ENCODE measurements at places on chromosomes 5 and 9.
A peak's percentile ranks its signal among the peaks of the same experiment; 100 is the strongest.

GRCh38 chr5:146788898-146789297, 89.7 kb downstream of the PPP2R2B start:
- no peak for DNase-seq

DNA sequence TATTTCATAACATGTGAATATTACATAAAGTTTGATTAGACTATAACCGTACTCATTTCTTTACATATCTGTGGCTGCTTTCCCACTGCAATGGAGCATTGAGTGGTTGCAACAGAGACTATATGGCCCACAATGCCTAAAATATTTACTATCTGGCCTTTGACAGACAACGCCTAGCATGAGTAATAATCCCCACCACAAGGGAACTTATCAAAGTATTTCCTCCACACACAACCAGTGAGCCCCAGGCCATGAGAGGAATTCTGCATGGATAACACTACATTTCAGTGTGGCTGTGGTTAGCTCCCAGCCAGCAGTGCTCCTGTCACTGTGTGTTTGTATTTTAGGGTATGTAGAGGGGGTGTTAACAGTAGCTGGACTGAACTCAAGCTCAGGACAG, 54.8 kb downstream of the FAM81B start:
- no peak for DNase-seq

- DNase-seq = no peak
These were observed 287.1 kb upstream of the ZNF462 start for GRCh38 chr9:106575823-106576222.

DNA sequence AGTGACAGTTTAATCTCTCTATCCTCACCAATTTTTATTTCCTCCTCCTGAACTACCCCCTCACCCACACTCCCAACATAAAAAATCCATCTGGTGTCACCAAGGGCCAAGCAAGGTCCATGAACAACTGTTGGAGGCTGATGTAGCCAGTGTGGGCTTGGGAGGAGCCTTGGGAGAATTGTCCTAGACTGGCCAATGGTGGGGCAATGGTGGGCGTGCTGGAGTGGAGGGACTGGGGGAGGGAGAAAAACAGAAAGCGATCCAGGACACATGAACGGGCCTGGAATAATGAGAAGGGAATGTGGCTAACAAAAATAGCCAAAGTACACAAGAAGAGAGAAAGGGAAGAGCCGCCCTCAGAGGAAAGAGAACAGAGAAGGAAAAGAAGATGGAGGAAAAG, 272.6 kb downstream of the ENC1 start:
- no peak for DNase-seq

DNA sequence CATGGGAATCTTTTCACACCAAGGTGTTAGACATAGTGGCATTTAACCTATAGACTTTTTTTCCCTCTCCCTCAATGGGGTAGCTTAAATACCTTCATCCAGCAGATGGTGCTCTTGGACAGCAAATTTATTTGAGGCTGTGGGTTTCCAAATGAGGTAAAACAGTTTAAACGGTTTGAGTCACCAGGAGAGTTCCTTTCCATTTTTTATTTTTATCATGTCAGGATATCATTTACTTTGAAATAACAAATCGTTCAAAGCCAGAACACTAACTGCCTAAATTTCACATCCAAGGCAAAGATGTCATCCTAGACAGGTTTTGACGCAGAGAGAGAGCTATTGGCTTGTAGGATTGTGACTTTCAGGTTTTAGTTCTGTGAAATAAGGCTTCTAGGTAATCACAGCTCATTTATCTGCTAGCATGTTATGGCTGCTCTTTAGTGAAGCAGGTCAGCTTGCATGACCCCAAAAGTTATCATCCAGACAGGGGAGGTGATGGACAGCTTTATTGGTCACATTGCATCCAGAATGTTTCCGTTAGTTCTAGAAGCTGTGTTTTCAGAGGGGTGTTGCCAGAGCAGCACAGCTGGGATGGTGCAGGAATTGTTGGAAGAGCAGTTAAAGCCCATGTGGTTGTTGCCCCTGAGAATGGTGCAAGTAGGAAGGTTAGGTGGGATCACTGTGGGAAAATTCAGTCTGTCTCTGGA, 69.8 kb downstream of the KDM4C start:
- DNase-seq = peak; percentile 5

DNA sequence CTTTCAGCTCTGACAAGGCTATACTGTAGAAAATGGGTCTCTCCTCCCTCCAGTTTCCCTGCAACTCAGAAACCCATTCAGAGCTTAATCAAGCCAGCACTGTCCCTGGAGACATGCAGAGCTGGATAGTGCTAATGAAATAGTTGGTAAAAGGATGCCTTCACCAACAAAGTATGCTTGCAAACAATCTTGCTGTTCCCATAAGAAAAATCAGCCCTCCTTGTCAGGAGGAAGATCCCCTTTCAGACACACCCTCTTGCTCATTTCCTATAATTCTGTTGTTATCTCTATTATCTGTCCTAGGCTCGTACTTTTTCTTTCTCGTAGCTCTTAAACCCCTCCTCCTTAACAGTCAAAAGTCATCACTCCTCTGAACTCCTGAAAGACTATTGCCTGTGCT, 9.9 kb upstream of the OSMR start:
- no peak for DNase-seq

DNA sequence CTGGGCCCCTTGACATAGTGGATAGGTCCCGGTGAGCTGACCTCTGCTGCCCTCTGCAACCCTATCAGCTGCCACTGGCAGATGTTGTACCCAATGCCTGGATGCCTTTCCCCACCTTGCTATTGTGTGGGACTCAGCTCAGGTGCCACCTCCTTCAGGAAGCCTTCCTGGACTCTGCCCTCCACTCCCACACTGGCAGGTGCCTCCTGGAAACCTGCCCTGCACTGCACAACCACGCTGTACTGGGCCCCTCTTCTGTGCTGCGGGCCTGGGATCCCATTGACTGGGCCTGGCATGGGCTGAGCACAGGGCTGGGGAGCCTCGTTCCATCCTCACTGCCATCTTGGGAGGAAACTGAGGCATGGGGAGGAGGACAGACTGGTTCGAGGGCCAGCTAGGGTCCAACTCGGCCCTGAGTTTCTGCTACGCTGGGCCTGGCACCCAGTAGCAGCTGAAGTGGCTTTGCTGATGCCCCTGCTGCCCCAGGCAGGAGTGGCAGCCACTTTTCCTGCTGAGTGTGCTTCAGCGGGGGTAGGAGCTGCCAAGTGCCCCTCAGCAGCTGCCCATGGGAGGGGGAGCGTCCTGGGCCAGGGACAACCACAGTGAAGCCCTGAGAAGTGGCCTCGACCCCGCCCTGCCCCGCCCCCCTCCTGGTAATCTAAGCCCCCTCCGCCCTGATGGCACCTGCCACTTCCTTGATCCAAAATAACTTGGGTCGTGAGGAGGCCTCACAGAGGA, 1.3 kb downstream of the AK1 start:
- no peak for DNase-seq

- no peak for DNase-seq
These were observed 18.7 kb downstream of the HSD17B4 start for GRCh38 chr5:119470851-119471451.

- DNase-seq = no peak
These were observed 237.3 kb downstream of the CDH10 start for GRCh38 chr5:24407466-24407865.

DNA sequence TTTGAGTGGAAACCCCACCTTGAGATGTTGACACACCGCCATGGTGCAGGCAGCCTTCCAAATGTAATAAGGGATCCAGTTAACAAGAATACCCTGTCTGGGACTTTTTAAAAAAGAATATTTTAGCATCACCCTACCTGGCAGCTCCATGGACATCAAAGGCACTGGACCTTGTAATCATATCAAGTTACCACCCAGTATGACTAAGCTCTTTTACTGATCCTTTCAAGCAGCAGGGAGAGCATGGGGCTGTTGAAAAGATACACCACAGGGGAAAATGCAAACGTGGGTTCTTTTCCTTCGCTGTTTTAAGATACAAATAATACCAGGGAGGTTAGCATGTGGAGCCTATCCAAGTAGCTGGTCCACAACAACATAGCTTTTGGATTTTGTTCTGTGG, 211.2 kb downstream of the SAXO1 start:
- DNase-seq = no peak

DNA sequence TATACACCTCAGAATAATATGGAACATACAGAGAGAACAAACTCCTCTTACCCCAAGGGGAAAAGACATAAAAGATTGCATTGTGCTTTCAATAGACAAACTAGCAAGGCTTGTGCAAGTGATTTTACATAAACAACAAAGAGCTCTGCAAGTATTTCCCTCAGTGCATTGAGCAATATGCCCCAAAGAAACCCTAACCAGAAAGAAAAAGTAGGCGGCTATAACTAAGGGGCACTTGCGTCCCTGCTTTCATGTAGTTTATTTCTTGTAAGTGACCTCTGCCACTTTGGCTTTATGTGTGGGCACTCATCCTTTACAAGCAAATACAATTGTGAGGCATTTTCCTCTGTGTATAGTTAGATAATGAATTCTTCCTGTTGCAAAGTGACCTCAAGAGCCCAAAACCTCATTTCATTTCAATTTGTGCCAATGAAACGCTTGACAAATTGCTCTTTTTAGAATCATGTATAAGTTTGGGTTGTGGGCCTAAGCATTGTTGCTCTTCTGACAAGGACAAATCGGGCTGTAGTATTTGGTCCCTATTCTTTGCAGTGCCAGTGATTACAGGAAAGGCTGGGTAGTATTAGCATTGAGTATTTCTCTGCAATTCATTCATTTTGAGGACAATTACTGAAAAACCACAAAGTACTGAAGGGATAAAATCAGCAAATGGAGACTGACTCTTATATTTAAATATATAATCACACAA, 282.2 kb downstream of the DTWD2 start:
- DNase-seq = no peak

- no peak for DNase-seq
These were observed 4.9 kb downstream of the MACROH2A1 start for GRCh38 chr5:135394095-135394494.

DNA sequence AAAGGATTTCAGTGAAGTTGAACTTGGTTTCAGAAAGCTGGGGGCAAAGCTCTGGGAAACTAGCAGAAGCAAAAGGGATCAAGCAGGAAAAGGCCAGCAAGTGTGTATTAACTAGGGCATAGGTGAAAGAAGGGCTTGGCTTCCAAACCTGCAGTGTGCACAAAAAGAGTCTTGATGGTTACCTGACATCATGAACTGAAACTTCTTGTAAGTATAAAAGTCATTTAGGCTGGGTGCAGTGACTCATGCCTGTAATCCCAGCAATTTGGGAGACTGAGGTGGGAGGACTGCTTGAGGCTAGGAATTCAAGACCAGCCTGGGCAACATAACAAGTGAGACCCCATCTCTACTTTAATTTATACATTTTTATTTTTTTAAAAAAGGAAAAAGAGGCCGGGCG, 216.4 kb downstream of the EPB41L4A start:
- no peak for DNase-seq

DNA sequence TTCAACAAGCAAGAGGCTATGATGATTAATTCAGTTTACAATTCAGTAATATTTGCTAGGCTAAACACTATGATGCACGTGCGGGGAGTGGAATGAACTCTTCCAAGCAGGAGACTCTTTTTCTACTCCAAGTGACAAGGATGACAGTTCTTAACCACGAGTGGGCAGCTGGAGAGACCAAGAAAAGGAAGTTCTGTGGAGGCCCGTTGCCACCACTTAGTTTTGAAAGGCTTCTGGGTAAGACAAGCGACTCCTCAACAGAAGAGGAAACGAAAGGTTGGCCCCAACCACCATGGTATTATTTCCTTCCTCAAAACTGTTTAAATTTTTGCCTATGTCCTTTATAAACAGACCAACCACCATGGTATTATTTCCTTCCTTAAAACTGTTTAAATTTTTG, 2.8 kb downstream of the DCAF12 start:
- DNase-seq = peak; percentile 24

GRCh38 chr9:38362852-38363588, 29.5 kb upstream of the ALDH1B1 start:
- DNase-seq = no peak

GRCh38 chr5:72940082-72940481, 15.8 kb upstream of the FCHO2 start:
- DNase-seq = no peak

DNA sequence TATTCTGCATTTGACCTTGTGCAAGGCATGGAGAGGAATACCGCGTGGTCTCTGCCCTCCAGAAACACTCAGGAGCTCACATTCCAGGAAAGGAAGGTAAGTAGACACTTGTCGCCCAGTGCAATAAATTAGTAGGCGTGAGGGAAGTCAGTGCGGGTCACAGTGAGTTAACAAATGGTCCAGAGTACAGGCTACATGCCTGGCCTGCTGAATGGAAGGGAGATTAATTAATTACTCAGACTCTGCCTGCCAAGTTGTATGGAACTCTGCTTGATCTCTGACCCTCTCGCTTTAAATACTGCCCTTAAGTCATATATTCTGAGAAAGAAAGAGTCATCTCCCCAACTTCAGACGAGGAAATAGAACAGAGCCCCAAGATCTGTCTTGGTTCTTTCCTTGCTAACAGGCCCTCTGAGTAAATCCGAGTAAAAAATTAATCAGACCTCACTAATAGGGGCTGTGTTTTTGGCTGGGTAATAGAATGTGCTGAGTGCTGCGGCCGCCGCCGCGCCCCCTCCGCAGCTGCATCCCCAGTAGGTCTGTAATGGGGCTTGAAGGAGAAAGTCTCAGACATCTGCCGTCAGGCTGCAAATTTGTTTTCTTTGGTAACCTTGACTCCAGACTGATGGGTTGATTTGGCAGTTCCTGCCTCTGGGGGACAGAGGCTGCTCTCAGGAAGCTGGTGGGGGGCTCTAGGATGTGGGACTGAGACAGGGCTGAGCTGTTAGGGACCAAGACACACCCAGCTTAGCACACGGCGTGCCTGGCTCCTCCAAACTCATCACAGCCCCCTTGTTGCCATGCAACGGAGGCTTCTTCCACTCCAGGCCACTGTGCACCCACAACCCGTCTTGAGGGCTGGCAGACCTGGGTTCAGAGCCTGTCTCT, 144.4 kb downstream of the NSG2 start:
- DNase-seq = no peak

- no peak for DNase-seq
These were observed 294 bp downstream of the ADRB2 start for GRCh38 chr5:148826739-148827070.

- no peak for DNase-seq
These were observed 1.2 kb downstream of the SPATA24 start for GRCh38 chr5:139402561-139403158.

- DNase-seq = no peak
These were observed 148.5 kb downstream of the GNAQ start for GRCh38 chr9:77883133-77883532.

- DNase-seq = no peak
These were observed 114.3 kb upstream of the SLC25A48 start for GRCh38 chr5:135720191-135720590.

DNA sequence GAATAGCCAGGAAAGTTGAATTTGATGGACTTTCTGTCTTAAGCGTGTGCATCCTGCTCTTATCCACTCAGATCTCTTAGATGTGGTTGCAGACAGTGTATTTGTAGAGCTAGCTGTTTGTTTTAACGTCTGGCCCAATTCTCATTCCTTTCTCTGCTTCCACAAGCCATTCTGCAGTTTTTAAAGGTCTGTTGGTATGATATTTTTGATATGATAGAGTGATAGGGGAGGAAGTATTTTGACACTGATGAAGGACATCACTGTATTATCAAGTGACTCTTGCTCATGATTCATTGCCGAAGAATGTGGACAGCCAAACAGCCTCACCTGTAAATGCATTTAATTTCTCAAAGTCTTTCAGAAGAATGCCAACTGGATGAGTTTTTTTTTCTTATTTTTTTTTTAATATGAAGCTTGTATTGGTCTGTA, 4.5 kb downstream of the TJP2 start:
- no peak for DNase-seq

- DNase-seq = no peak
These were observed 227.3 kb upstream of the ITGA1 start for GRCh38 chr5:52560366-52560765.

Data from naive thymus-derived CD8-positive, alpha-beta T cell (primary cell).